ENCODE measurements at places on chromosomes 3 and 15.

DNA sequence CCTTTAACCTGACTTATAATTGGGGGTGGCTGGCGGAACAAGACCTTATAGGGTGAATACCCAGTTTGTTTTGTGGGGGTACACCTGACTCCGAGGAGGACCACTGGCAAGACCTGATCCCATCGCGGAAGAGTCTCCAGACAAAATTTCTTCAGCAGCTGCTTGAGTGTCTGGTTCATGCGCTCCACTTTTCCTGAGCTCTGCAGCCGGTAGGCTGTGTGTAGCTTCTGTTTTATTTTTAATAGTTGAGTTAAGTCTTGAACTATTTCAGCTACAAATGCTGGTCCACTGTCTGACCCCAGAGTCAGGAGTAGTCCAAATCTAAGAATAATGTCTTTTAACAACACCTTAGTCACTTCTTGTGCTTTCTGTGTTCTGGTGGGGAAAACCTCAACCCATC is 21.2 kb upstream of the NOX5 start:
- no peak for DNase-seq

DNA sequence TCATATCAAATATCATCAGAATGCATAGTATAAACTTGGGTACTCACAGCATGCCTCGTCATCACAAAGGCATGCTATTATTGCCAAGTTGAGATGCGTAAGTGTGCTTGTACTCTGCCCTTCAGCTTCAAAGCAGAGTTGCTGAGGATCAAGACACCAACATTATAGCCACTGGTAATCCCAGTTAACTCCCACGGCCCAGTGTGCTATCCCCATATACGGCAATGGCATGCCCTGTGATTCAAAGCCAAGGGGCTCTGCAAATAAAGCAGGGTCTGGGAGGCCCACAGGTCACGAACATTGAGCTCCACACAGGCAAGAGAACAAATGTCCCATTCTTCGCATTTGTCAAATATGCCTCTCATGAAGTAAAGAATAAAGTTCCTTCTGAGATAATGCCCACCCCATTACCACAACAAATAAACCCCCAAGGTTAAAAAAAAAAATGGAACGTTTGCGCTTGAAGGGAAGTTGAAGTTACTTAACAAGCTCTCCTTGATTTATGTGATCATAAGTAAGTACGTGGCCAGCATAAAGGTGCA is 298.1 kb upstream of the NECTIN3 start:
- no peak for DNase-seq

GRCh38 chr3:138833899-138834595 is 681 bp downstream of the PIK3CB start:
- peak; percentile 72 for DNase-seq

GRCh38 chr3:150806185-150806835 is 43.3 kb upstream of the SIAH2 start:
- DNase-seq = no peak

- no peak for DNase-seq
These were observed 74.8 kb upstream of the NTRK3 start for GRCh38 chr15:88331291-88331690.

DNA sequence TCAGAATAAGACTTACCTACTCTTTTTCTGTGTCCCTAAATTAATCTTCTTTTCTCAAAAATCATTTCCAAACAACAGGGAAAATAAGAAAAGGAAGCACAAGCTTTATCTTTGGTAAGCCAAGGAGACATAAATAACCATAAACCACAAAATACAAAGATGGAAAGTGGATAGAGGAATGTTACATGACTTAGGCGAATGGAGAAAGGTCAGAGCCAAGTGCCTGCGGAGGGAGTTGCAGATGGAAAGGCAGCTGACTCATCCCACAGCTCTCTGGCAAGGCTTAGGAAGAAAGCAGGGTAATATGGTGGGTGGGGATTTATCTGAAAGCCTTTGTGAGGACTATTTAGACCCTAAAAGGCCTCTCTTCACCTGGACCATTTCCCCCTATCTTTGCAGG is 72.8 kb downstream of the GALK2 start:
- DNase-seq = no peak

GRCh38 chr3:154074966-154075365 is 46.2 kb upstream of the ARHGEF26 start:
- DNase-seq = no peak

GRCh38 chr15:84840741-84841429 is 23.7 kb downstream of the ALPK3 start:
- no peak for DNase-seq

DNA sequence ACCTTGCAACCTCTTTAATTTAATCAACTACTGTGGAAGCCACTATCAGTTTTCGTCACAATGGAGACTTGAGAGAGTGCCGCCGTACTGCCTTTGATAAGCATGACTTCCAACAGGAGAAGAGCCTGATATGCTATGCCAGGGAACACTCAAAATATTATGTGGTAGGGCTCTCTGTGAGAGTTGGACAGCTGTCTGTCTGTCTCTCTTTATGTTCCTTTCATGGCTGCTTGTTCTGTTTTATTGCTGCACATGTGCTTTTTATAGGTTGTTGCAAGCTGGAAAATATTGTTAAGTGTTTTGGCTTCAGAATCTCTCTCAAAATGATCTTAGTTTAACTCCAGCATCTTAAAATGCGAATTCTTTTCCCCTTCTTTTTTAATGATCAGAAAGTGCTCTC is 249.4 kb upstream of the RARB start:
- DNase-seq = no peak

- DNase-seq = no peak
These were observed 1.5 kb downstream of the ATP1B3 start for GRCh38 chr3:141877911-141878310.

DNA sequence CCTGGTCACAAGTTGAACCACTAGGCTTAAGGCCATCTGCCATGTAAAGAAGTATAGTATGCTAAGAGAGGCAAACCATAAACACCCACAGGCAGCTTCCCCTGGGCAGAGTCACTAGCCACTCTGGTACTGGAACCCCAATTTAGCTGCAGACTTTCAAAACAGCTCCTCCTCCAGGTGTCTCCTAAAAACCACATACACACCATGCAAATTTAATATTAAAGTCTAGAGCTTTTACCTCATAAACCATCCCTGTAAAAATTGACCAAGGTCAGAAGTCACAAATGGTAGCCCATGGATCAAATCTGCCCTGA is 99.1 kb upstream of the STT3B start:
- no peak for DNase-seq

DNA sequence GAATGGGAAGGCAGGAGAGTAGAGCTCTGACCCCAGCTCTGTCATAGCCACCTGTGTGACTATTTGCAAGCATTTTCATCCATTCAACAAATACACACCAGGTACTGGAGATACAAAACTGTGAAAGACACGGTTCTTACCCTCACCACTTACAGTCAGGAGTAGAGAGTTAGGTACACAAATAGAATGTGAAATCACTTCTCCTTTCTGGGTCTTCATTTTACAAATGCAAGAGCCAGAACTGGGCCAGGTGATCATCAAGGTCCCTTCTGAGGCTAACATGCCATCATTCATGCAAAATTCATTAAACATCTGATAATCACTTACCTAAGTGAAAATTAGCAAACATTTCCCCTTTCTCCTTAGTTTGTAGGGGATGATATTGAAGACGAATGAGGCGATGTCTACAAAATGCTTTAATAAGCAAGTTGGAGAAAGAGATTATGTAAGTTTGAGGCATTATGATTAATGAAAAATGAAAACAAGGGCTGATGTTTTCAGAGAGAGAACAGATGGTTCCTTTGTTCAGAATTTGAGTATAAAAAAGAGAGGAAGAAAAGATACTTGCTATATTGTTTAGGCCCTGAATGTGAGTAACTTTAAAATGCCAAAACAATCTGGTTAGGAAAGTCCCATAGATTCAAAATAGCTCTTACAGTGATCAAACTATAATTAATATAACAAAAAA is 88.6 kb downstream of the LPP start:
- no peak for DNase-seq

GRCh38 chr3:51434746-51435327 is 43.8 kb downstream of the RBM15B start:
- no peak for DNase-seq

GRCh38 chr3:44995142-44995770 is 19.2 kb downstream of the EXOSC7 start:
- DNase-seq = no peak

GRCh38 chr3:160221019-160221418 is 4.2 kb upstream of the C3orf80 start:
- no peak for DNase-seq

- no peak for DNase-seq
These were observed 93.4 kb downstream of the THRB start for GRCh38 chr3:24401090-24401810.

DNA sequence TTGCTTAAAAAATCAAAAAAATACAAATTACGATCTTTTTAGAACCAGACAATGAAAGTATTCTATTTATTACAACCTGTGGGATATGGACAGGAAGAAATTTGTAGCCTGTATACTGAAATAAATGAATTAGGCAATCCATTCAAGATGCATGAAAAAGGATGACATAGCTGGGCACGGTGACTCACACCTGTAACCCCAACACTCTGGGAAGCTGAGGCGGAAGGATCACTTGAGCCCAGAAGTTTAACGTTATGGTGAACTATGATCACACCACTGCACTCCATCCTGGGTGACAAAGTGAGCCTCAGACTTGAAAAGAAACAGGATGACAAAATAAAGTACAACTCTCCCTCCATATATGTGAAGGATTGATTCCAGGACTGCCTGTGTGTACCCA is 74.1 kb downstream of the MSL2 start:
- DNase-seq = no peak

Data from nucleus accumbens (tissue), 56 donors.